Activated naive CD4-positive, alpha-beta T cell treated with anti-CD3 and anti-CD28 coated beads, Interleukin-2, amount 50 U/mL, for 72 hours (primary cell): ENCODE measurements at places on chromosomes 1 and 21. TPM values are rescaled to one million over a fixed set of nuclear protein-coding genes. Genes with fewer than 3 reads are reported as not detected.

The PLXNA2 gene
- 0.04 TPM for total RNA-seq

The RUNX3 gene
- 136 TPM for total RNA-seq

The C1QB gene
- not detected for total RNA-seq

The ST6GALNAC3 gene
- 3.8 TPM for total RNA-seq

The ADAM30 gene
- total RNA-seq, result not detected

The DNAJC28 gene
- 0.91 TPM for total RNA-seq

The KCNE2 gene
- not detected for total RNA-seq

The KCND3 gene
- not detected for total RNA-seq

The KIF26B gene
- total RNA-seq, result 0.16 TPM

The ACTN2 gene
- total RNA-seq, result 0.50 TPM

The HES4 gene
- 4.4 TPM for total RNA-seq

The ANP32E gene
- 187 TPM for total RNA-seq

The DENND2C gene
- total RNA-seq, result 2.3 TPM

GRCh38 chr1:162902416-162902815 is 41.4 kb upstream of the CCDC190 start:
- DNase-seq, result no peak

GRCh38 chr1:95653618-95654017 is 419.6 kb downstream of the RWDD3 start:
- no peak for DNase-seq

GRCh38 chr1:221039616-221040015 is 160.4 kb downstream of the HLX start:
- DNase-seq, result no peak

DNA sequence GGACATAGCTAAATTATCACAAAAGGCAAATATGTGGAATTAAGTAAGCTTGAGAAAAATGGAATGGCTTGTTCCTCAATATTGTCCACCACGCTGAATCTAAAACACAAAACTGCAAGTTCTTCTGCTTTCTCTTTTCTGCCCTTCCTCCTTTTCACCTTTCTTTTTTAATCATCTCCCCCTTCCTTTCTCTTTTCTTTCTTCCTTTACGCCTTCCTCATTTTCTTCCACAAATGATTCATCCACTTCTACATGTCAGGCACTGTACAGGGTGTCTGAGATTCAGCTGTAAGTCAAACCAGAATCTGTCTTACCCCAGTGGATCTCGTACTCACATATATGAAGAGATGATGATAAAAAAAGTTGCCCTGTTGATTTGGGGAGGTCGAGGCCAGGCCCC is 1182.5 kb downstream of the MRPL39 start:
- DNase-seq, result no peak

DNA sequence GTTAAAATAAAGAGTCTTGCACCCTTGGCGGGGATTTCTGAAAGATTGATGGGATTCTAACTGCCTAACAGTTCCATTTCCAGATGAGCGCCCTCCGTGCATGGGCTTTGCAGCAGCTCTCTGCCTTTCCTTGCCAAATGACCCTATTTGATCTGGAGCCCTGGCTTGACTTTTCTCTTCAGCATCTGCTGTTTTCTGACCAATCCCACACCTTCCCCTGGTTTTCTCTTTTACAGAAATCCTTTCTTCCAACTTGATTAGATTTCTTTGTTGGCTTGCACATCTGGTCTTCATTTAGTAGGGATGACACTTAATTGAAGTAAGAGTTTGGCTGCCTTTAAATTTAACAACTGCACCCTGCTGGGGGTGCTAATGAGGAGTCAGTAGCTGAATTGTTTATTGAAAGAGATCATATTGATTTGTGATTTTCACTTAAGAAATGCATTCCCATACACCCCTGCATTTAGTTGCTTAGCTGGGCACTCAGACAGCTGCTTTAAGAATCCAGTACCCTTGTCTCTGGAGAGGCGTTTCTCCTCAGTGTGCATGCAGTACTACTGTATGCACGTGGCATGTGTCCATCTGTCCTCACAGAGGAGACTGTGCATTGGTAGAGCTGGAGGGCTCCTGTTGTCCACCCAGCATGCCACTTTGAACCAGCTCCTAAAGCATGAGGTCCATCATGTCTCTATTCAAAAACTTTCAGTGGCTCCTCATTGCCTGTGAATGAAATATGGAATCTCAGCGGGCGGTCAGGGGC is 99.7 kb downstream of the NOS1AP start:
- no peak for DNase-seq

DNA sequence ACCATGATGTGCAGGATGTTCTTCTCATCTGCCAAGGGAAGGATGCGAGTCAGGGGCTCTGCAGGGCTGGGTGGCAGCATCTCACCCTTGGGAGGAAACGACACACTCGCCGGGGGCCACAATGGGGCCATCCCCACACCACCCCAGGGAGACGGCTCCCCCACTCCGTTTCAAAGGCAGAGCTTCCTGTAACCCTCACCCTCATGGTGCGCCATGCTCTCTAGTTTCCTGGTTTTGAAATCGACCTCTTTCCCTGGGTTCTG is 20.2 kb downstream of the RIPK4 start:
- no peak for DNase-seq

DNA sequence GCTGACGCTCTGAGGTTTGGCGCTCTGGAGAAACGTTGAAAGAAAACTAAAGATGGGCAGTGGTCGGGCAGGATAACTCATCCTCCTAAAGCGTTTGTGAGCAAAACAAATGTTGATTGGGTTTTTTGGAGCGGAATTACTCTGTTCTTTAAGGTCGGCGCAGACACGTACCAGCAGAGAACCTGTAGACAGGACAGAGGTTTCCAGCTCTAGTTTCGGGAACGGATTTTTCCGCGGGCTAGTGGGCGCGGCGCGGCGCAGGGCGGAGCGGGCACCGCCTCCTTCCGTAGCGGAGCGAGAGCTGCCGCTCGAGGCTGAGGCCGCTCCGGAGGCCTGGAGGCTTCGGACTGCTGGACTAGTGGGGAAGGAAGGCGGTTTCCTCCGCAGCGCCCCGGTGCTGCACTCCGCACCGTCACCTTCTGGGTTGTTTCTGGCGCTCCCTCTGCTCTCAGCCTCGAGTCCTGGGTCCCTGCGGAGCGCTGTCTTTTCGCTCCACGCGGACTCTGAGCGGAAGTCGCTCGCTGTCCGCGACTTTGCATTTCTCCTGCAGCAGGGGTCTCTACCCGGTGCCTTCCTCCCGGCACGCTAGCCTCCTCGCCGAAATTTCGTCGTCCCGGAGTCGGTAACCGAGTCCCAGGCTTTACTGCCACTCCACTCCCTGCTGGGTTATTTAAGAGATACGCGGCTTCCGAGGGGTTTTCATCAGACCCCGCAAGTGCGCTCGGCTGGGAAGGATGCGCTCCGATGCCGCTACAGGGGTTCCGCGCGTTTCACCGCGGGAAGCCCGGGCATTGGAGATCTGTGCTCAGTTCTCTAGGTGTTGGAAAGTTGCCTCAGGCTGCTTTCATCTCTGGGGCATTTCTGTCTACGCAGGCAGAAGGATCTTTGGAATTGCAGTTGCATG is 7.0 kb downstream of the FOXD2 start:
- peak; percentile 44 for DNase-seq

DNA sequence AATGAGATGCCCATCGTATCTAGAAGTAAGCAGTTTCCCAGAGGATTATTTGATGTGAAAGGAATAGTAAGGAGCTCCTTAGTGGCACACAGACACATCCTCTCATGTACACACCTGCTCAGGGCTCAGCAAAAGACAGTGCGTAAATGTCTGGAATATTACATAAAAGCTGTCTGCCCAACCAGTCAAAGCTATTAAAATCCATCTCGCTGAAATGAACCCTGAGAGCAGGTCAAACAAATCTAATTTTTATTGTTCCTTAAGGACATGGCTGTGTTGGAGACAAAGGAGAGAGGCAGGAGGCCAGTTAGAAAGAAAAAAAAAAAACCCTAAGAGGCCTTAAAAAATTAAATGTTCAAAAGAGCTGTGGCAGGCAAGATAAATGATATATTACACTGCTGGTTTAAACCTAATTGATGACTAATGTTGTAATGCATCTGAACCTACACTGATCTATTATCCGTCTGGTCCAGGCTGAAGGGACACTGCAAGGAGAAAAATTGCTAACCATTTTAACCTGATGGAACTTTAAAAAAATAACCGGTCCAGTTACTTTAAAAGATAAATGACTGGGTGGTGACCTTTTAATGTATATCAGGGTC is 58.5 kb upstream of the FGGY start:
- DNase-seq, result no peak

DNA sequence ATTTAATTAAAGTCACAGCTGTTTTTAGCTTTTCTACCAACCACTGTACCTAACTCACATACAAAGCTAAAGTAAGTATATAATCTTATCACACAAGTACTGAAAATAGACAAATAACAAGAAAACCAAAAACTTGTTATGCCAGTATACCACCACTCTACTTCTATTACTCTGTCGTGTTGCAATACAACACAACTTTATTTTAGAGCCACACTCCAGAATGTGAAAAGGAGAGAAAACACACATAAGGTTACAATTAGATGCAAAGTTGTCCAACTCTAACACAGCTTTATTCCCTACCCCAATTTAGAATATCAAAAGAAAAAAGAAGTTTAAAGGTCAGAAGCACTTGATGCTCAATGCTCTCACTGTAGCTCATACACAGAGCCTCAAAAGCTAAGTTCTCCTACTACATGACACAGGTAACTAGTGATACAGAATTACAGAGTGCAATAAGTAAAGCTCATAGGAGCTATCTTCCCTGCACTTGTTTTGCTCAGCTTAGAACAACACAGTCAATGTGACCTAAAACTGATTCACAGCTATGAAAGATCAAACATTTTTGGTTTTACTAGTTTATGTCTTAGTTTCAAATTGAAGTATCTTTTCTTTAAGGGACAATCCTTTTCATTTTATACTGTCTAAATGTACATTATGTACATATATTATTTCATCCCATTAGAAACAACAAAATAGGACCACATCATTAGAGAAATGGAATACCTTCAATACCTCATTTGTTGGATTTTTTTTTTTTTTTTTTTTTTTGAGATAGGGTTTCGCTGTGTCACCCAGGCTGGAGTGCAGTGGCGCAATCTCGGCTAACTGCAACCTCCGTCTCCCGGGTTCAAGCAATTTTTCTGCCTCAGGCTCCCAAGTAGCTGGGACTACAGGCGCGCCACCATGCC is 29.2 kb downstream of the EYA3 start:
- no peak for DNase-seq

GRCh38 chr1:31161571-31161970 is 78.1 kb downstream of the NKAIN1 start:
- DNase-seq, result no peak

- DNase-seq, result peak; percentile 18
Measured at GRCh38 chr21:25934771-25935224, 200.0 kb downstream of the GABPA start.

DNA sequence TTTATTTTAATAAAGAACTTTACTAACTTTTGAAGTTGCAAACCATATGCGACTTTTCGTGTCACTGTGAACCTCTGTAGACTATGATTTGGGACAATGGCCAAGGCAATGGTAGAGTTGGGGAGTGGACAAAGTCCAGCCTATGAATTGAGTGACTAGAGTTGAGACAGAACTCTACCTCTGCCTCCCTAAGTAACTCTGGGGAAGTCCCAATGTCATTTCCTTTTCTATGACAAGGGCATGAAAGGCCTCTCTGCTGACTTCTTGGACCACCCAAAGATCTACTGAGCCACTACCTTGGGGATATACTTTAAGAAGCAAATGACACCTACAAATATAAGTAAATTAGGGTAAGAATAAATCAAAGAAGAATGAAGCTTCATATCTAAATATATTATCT is 19.3 kb downstream of the BEND5 start:
- no peak for DNase-seq

DNA sequence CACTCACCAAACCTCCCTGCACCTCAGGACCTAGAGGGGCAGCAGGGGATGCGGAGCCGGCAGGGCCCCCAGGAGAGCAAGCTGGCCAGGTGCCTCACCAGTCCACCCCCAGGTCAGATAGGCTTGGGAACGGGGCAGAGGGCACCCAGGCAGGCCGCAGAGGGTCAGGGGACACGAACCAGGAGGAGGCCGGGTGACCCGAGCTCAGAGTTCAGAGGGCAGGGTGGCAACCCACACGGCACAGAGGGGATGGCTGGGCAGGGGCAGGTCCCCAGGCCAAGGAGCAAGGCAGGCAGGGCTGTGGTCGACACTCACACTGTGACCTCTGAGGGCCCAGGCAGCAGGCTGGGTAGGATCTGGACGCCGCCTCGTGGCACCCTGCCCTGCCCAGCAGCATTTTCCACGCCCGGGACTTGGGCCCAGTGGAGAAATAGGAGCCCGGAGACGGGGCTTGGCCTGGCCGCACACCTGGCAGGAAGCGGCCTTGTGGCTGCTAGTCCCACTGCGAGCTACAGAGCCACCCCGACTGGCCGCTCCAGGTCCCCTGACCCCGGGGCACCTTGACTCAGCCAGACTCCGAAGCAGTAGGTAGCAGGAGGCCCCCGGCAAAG is 5.3 kb downstream of the DVL1 start:
- DNase-seq, result no peak

DNA sequence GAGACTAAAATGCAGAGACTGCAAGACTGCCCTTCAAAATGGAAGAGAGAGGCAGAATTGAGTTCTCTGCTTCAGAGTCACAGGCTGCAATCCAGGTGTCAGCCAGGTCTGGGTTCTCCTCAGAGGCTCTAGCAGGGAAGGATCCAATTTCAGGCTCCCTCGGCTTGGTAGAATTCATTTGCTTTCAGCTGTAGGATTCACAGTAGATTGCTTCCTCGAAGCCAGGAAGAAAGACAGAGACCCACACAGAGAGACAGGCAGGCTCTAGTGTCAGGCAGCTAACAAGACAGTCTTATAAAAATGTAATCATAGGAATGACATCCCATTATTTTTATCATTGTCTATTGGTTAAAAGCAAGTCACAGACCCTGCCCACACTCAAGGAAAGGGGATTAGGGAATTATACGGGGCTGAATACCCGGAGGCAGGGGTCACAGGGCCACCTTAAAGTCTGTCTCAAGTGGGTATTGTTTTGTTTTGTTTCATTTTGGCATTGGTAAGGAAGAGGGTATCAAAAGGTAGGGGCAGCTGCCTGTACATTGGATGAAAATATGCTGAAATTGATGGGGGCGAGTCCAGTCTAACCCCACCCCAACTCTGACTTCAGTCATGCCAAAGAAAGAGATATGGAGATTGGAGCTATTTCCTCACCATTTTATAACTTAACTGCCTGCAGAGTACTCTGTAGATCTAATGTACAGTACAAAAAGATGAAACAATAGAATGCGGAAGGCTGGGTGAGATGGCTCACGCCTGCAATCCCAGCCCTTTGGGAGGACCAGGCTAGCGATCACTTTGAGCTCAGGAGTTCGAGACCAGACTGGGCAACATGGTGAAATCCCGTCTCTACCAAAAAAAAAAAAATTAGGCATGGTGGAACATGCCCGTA is 9.5 kb upstream of the TBCE start:
- no peak for DNase-seq
